D341Med (cell line): ENCODE measurements at places on chromosomes 4 and X.

GRCh38 chr4:159337041-159337440 lies 234.2 kb downstream of the RAPGEF2 start:
- no peak for DNase-seq

DNA sequence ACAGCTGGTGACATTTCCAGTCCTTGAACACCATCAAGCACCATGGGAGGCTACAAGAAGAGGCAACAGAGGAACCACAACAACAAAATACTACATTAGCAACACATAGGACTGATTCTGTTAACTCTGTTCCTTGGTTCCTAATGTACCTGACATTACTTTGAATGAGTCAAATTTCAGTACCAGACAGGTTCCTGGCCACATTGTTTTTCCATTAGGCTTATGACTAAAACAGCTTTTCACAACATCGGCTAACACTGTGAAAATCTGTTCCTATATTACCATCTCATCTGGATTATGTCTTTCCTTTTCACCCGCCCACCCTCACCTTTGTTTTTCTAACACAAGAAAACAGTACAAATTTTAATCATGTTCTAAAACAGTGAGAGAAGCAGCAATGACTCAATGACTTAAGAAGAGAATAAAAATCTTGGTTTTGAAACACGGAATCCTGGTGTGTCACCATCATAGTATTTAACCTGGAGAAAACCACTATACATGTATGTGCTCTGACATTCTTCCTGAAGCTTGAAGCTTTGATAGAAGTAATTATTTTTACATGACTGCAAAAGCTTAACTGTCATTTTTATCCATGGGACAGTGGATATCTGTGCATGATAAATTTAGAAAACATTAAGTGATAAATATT lies 143.9 kb downstream of the SCFD2 start:
- DNase-seq: no peak

DNA sequence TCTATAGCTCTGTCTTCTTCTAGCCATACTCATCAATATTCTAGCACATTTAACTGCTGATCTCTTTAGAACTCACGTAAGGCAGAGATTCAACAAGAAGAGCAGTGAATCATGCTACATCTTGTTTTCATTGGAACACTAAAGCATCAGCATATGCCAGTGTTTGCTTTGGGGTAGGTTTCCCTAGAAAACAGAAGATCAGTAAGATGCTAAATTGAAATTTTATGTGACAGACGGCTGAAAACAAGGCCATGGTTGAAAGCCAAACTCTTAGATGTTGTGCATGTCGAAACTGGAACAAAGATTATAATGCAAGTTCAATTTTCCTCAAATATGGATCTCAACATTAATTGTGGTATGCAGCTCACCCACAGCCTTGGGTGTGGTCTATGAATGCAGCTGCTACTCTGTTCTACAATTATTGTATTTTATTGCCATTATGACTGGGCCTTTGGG lies 107.6 kb downstream of the PDLIM5 start:
- DNase-seq: no peak

- DNase-seq: no peak
Measured at GRCh38 chr4:145565328-145565727, 53.9 kb upstream of the MMAA start.

DNA sequence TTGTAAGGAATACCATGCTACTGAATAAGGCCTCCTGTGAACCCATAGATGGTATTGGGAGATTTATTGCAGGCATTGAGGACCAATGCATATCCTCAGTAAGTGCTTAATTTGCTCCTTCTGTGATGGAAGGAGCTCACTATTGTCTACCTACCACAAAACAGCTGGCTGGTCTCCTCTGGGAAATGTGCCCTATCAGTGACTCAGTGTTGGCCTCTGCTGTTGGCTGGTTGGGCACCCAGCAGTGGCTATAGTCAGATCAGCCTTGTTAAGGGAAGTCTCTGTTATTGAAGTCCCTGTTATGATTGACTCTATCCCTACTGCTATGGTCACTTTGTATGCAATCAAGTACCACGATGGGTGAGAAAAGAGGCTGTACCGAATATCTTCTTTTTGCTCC lies 27.5 kb upstream of the OTUD4 start:
- DNase-seq: no peak

DNA sequence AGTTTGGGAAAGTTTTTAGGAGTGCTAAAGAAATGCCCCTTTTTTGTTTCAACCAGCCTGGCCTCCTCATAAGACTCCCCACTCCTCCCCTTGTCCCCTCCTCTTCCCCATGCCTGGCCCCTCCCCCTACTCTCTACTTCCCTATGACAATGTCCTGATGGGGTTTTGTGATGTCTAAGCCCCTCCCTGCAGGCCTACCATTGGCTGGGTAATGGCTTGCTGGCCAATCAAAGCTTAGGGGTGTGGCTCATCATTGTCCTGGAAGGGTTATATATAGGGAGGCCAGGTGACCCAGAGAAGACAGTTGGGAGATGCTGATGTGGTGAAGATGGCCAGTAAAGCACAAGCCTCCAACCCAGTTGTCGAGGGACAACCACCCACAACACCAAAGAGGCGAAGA lies 48.2 kb upstream of the PASD1 start:
- no peak for DNase-seq

DNA sequence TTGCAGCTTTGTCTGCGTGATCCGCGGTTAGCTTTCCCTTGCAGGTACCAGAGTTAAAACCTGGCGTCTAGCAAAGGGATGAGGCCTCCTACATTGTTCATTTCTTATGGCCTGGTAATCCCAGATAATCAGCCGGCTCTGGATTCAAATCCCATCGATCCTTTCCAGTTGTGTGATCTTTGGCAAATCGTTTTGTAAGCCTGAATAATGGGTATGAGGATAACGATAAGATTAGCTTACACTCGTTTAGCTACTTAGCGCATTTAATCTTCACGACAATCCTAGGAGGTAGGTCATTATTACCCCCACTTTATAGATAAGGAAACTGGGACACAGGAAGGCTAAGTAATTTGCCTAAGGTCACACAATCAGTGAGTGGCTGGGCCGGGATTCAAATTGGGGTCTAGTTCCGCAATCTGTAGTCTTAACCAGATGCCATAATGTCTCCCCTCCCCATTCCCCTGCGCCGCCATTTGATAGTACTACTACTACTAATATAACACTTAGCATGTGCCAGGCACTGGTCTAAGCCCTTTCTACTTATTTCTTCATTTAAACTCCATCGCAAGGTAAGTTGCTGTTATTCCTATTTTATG lies 1.7 kb upstream of the UBA1 start:
- no peak for DNase-seq

DNA sequence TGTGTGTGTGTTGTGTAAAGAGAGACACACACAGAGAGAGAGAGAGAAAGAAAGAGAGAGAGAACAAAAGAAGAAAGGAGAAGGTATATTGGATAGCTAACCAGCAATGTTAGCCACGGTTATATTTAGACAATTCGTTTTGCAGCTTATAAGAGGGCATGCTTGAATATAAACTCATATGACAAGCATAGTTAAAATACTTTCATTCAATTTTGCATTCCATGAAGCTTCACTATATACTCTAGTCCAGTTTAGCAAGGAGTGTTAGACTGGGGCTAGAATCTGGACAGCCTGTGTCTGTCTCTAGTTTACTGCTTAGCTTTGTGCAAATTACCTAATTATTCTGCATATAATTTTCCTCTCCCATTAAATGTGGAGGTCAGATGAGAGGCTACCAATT lies 525.9 kb upstream of the ZFP42 start:
- no peak for DNase-seq

DNA sequence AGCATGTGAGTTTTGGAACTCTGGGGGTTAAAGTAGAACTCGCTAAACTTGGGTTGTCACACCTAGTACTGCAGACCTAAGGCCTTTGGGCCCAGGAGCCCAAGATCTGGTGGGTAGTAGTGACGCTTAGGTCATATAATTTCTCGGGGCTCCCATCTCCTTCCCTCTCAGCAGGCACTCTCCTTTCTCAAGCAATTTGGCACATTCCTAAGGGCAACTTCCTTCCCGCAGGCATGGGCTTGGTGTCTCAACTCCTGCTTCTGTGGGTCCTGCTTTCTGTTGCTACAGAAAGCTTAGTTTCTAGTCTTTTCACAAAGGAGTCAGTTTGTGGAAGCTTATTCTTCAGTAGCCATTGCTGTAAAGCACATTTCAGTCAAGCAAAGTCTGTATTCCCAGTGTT lies 10.4 kb upstream of the EDA start:
- DNase-seq: no peak

- DNase-seq: no peak
Measured at GRCh38 chr4:19831644-19832285, 419.9 kb upstream of the SLIT2 start.

- DNase-seq: no peak
Measured at GRCh38 chr4:76279462-76279861, 27.1 kb upstream of the STBD1 start.

DNA sequence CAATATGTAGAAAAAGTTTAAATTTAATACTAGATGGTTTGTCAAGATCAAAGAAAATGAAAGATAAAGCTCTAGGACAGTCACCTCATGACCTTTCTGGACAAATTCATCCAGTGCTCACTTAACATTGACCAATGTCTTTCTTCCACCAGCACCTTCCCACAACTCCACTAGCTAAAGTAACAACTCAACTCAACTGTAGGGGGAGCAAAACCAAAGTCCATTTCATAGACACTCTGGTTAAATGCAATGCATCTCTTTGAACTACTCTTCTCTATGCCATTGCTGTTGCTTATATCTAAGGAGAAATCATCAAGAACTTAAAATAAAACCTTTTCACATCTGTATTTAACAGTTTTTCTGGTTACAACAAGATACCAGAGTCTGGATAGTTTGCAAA lies 25.1 kb downstream of the UGT2B4 start:
- DNase-seq: no peak

DNA sequence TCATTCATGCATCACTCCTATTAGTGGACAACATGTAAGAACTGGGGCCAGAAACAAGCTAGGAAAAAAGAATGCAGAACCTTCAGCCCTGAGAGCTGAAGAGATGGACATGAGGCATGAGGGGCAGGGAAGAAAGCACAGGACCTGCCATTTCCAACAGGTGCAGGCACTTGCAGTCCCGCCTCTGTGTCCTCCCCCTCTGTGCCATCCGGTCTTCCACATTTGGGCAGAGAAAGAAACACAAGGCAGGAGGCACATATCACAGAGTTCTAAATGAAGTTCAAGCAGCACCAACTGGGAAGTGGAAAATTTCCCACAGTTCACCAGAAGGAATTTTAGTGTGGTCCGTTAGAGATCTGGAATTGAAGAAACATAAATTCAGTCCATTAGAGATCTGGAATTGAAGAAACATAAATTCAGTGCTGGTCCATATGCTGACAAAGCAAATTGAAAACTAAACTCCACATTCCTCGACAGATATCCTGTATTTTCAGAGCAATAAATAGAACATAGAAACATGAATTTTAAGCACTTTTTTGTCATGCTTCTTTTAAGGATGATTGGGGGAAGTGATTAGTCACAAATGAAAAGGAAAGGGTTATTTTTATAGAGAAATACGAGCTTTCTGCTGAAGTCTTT lies 57.2 kb upstream of the DAPP1 start:
- DNase-seq: no peak

DNA sequence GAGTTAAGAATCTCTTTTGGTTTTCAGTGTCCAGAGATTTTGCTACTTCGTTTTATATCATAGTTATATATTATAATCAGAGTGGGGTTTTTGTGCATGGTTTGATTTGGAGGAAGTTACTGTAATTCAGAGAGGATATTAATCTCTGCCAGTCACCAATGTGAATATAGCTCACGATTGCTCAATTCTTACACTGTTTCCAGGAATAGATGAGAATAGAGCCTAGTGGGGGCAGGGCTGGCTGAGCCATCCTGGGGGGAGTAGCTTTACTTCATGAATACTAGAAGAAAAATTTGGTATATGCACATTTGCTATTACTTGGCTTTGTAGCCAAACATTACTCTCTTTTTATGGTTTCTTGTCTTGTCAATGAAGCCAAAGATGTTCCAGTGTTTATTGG lies 60.9 kb upstream of the TRPC3 start:
- DNase-seq: no peak

- DNase-seq: peak; percentile 16
Measured at GRCh38 chrX:143648705-143649104, 12.8 kb upstream of the SLITRK4 start.

- no peak for DNase-seq
Measured at GRCh38 chrX:20019672-20020365, 29.0 kb upstream of the BCLAF3 start.

GRCh38 chrX:30795981-30796958 lies 92.8 kb downstream of the TAB3 start:
- no peak for DNase-seq

DNA sequence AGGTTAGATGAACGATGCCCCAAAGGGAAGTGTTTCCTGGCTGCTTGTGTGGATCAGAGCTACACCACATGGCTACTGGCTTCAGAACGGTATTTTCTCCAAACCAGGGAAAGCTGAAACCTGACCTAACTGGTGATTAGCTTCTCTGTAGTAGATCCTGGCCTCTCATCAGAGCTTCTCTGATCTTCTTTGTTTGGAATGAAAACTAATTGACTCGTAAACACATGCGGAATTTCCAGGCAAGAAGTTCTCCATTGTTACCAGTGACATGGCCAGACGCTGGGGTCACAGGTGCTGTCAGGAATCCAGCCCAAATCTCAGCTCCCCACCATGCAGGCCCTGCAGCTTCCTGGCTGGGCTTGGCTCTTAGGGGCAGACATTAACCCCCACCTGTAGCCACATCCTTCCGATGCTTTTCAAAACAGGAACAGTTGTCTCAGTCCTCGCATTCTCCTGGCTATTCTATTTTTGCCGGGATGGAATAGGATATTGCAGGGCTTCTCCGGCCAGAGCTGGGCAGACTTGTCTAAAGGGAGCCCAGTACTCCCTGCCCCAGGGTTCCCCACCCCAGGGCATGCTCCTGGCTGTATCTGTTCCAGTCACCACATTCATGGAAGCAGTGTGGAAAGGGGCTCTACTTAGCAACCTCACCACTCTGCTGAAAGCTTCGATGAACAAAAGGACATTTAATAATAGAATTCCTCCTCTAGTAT lies 305.4 kb upstream of the F9 start:
- DNase-seq: no peak

DNA sequence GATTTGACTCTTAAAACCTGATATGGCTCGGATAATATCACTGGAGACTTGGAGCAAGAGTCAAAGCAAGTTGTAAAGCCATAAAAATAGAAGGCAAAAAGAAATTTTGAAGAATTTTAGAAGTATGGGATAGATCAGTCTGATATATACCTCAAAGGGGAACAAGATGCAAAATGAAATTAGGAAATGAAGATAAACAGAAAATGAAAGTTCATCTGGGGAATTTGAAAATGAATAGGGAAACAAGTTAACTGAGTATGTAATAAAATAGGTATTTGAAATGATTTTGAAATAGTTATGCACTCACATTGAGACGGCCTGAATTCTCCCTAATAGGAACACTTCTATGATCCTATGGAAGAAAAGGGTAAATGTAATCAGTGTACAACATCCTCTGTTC lies 5.7 kb downstream of the CYP2U1 start:
- DNase-seq: no peak

DNA sequence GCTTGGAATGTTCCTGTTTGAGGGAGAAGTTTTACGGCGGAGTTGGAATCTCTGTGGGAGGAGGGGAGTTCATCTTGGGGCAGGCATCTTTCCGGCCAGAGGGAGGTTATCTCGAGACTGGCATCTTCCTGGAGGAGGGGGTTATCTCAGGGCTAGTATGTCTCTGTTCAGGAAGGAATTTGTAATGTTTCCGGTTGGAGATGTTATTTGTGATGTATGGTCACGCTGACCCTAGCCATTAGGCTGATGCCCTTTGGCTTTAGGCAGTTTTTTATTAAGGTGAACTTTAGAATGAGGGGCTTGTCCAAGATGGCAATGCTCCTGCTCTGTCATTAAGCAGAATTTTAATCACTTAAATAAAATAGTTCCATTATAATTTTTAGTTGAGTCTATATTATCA lies 449.7 kb downstream of the PCDH10 start:
- DNase-seq: no peak

GRCh38 chr4:88573995-88574394 lies 18.3 kb upstream of the HERC3 start:
- DNase-seq: peak; percentile 44
